T-cell (primary cell): ENCODE measurements at places on chromosomes 6 and 20. TPM values are rescaled to one million over a fixed set of nuclear protein-coding genes. Genes with fewer than 3 reads are reported as not detected.

GRCh38 chr20:40101560-40101959 lies 587.5 kb downstream of the MAFB start:
- no peak for DNase-seq

SPATS1 gene
- total RNA-seq = not detected

PRIM2 gene
- 17.9 TPM for total RNA-seq

DNA sequence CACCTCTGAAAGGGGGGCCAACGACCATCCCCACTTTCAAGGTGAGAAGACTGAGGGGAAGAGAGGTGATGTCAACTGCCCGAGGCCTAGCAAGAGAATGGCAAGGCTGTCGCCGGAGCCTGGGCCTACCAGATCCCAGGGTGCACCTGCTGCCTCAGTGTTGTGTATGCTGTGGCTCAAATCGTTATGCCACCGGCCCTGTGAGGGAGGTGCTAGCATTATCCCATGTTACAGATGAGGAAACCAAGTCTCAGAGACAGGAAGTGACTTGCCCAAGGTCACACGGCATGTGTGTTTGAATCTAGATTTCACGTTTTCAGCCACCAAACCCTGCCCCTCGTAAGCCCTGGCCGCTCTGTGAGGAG lies 152.5 kb downstream of the CEBPB start:
- DNase-seq = no peak

DNA sequence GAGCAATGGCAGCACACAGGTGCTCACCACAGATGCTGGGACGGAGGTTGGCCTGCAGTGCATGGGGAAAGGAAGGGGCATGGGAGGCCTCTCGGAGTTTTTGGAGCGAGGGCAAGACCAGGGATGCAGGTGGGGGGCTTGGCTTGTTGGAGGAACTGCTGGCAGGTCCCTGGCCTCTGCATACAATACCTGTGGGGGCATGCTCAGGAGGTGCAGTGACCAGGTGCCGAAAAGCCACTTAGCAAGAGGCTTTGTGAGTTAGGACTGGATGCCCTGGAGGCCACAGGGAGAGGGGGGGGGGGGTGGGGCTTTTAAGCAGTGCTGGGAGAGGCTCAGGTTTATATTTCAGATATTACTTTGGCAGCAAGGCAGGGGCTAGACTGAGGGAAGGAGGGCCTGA lies 142.7 kb downstream of the F13A1 start:
- DNase-seq = no peak

GRCh38 chr6:29552512-29553051 lies 7.0 kb downstream of the UBD start:
- no peak for DNase-seq

GRCh38 chr20:59074456-59074855 lies 31.9 kb upstream of the PRELID3B start:
- DNase-seq = no peak

TMEM74B gene
- total RNA-seq = not detected

- DNase-seq = no peak
These were observed 48.5 kb downstream of the KIF13A start for GRCh38 chr6:17938901-17939300.

EEF1A2 gene
- total RNA-seq = 0.96 TPM

JPH2 gene
- 0.15 TPM for total RNA-seq

DNA sequence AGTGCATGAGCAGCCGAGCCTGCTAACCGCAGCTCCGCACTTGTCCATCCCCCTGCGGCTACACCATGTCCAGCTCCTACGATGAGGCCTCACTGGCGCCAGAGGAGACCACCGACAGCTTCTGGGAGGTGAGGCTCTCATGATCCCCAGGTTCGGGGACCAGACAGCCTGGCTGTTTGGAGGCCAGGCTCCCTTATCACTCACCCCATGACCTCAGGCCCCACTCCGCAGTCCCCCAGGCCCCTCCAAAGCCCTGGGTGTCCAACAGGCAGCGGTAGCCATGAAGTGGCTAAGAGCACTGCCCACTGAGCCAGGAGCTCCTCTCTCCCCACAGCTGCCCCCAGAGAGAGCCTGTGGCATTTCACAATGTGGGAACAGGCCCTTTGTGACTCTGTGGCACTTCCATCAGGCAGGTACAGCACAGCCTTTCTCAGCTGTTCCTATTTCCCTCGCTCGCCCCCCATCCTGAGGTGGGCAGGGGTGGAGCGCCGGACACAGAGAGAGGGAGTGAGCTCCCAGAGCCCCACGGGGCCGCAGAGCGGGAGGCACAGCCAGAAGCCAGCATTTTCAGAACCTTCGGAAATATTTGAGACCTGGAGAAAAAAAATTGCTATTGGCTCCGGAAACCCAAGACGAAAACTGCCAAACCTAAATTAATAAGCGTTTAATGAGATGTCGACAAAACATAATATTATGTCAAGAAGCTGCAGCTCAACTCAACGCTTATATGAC lies 29.7 kb downstream of the SPDEF start:
- DNase-seq = no peak

NELFE gene
- total RNA-seq = 47.5 TPM

- no peak for DNase-seq
These were observed 229.3 kb upstream of the TENT5A start for GRCh38 chr6:81981812-81982211.

DNA sequence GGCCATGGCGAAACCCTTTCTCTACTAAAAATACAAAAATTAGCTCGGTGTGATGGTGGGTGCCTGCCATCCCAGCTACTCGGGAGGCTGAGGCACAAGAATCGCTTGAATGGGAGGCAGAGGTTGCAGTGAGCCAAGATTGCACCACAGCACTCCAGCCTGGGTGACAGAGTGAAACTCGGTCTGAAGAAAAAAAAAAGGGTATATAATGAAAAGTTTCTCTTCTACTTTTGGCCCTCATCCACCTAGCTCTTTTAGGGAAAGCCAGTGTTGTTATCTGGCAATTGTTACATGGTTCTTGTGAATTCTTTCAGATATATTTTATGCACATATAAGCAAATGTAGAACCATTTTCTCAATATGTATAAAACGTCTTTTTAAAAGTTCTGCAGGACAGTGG lies 19.0 kb downstream of the KIF3B start:
- DNase-seq = no peak

- peak; percentile 54 for DNase-seq
These were observed 94.0 kb downstream of the SCML4 start for GRCh38 chr6:107730106-107730505.

DNA sequence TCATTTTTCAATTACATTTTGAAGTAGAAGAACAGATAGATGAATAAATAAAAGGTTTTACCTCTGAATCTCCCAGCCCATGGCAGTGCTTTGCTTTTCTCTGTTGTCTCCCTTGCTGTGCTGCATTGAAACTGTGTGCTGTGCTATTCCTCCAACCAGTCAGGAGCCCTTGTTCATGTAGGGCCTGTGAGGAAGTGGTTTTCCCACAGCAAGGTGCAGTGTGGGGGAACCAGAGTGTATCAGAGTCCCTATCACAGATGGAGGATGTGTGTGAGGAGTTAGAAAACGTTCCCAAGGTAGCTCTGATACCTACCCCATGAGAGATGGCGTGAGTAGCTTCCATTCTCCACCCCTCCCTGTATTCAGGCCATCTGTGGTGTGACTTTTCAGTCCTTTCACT lies 72.8 kb upstream of the RALGAPA2 start:
- DNase-seq = no peak

MED20 gene
- total RNA-seq = 7.2 TPM

DNA sequence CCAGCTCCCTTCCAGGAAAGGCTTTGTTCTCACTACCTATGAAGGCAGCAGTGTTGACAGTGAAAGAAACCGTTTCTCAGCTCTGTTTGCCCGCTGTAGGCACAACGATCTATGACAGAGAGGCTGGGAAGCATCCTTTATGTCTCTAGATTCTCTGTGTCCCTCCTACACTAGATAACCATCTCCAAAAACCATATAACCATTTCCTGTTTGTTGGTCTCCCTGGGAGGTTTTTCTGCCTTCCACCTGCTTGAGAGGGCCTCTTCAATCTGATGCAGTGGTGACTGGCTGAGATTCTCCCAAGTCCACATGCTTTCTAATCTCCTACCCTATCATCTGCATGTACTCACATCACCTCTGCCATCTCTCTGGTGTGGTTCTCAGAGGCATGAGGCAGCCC lies 32.0 kb upstream of the TMEM217 start:
- no peak for DNase-seq

GRCh38 chr20:51886341-51886740 lies 84.0 kb upstream of the SALL4 start:
- no peak for DNase-seq

VNN1 gene
- not detected for total RNA-seq

CYP39A1 gene
- not detected for total RNA-seq

GRCh38 chr6:139172567-139172966 lies 37.7 kb downstream of the HECA start:
- no peak for DNase-seq

DNA sequence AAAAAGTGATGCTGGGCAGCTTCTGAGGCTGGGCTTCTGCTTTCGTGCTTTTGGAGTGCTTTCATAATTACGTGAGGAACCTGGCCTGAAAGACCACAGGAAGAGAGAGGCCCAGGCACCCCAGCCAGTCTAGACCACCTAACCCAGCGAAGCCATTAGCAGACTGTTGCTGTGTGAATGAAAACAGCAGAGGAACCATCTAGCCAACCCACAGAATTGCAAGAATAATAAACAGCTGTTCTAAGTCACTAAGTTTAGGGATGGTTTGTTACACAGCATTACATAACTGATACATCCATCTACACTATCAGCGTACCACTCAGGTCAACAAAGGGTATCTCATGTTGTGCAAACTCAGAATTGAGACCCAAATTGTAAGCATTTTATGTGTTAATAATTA lies 34.5 kb downstream of the FGD2 start:
- DNase-seq = no peak

- DNase-seq = no peak
These were observed 13.0 kb downstream of the GLP1R start for GRCh38 chr6:39061588-39061987.

FUT9 gene
- not detected for total RNA-seq

ENPP4 gene
- total RNA-seq = 8.8 TPM

PROKR2 gene
- not detected for total RNA-seq

TCFL5 gene
- total RNA-seq = 6.4 TPM

GRCh38 chr20:57747861-57748481 lies 38.2 kb upstream of the PMEPA1 start:
- no peak for DNase-seq

CBFA2T2 gene
- 31.0 TPM for total RNA-seq

- no peak for DNase-seq
These were observed 33.2 kb downstream of the MAP7 start for GRCh38 chr6:136517002-136517401.

- DNase-seq = no peak
These were observed 179.6 kb downstream of the SMOC2 start for GRCh38 chr6:168620578-168620977.

DNA sequence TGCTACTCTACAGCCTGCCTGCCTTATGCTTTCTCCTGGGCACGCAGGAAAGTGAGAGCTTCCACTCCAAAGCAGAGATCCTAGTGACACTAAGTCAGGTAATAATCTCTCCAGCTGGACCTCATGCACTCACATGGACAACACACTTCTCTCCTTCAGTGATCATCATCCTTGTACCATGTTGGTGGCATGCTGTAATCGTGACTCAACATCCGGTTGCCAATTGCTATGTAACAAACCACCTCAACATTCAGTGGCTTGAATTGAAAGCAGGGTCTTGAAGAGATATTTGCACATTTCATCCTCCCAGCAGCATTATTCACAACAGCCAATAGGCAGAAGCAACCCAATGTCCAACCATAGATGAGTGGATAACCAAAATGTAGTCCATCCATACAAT lies 40.3 kb upstream of the PPP1R3G start:
- no peak for DNase-seq

GRCh38 chr6:169536446-169537170 lies 165.2 kb downstream of the WDR27 start:
- no peak for DNase-seq

DPPA5 gene
- not detected for total RNA-seq

DNA sequence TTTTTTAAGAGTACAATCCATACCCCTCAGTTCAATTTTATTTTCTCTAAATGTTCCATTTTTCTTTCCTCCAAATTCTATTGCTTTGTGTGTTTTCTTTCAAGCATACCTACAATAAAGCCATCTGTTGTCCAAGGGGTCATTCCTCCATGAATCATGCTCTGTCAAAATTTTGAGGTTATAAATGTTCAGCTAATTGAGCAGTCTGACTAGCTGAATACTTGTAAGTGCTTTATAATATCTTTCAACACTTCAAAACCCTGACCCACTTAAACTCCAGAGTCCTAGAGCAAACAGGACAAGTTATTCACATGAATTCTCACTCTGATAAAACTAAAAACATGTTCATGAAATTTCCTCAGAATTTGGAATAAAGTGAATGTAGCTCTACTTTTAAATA lies 33.4 kb upstream of the EYA4 start:
- DNase-seq = no peak

- no peak for DNase-seq
These were observed 19.8 kb upstream of the VSTM2L start for GRCh38 chr20:37882961-37883712.

SLC22A1 gene
- 2.6 TPM for total RNA-seq

DNA sequence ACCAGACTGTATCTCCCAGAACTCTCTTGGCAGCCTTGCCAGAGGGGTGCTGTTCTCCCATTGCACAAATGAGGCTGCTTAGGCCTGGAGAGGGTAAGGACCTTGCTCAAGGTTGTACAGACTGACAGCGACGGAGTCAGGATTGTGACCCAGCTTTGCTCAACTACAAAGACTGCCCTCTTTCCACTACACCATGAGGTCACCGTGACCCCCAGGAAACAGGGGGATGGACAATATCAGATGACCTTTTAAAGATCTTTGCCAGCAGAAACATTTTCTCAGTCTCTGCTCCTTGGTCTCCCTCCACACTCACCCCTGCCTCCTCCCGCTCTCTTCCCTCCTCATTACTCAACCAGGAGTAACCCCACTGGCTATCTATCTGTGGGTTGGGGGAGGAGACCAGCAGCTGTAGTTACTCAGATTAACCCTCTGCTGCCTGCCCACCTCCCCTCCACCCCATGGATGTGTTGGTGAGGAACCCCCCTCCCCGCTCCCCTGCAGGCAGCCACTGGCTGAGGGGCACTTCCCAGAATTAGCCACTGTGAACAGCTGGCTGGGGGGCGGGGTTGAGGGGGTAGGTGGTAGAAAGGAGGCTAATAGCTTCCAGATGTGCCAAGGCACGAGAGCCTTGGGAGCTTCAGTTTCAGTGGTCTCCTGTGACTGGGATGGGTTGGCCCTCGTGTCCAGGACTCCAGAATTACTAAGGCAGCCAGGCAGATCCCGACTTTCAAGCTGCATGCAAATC lies 26.9 kb upstream of the MRPS18A start:
- DNase-seq = no peak

ULBP2 gene
- total RNA-seq = 1.6 TPM

C2 gene
- total RNA-seq = 3.7 TPM

TUBB2B gene
- 1.1 TPM for total RNA-seq

KPNA5 gene
- total RNA-seq = 45.6 TPM

VWA7 gene
- 1.4 TPM for total RNA-seq

IL17F gene
- not detected for total RNA-seq

- DNase-seq = no peak
These were observed 28.3 kb downstream of the MRS2 start for GRCh38 chr6:24431045-24431451.

GRCh38 chr6:142676027-142676443 lies 268.9 kb downstream of the HIVEP2 start:
- DNase-seq = no peak
